NCI-H187 treated with DMSO at 0.1 percent for 48 hours (cell line): ENCODE measurements at places on chromosomes 4 and X.

- DNase-seq = no peak
These were observed 52.9 kb downstream of the SLC7A11 start for GRCh38 chr4:138189206-138189605.

- no peak for DNase-seq
These were observed 1.5 kb upstream of the NR3C2 start for GRCh38 chr4:148443512-148444295.

DNA sequence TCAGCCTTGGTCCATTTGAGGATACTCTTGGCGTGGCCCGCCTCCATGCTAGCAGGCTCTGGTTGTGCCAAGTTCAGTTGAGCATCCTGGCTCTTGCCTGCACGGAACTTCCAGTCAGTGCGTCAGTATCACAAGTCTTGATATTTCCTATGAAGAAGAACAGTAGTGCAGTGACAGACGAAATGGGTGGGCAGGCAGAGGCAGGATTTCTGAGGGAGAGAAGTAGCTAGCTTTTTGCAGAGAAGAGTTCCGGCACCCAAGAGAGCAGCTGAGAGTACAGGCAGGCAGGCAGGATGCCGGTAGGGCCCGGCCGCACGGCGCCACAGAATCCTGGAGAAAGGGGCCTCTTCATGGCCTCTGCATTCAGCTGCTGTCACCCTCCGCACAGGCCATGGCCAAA, 56.1 kb upstream of the MSANTD1 start:
- DNase-seq = no peak

DNA sequence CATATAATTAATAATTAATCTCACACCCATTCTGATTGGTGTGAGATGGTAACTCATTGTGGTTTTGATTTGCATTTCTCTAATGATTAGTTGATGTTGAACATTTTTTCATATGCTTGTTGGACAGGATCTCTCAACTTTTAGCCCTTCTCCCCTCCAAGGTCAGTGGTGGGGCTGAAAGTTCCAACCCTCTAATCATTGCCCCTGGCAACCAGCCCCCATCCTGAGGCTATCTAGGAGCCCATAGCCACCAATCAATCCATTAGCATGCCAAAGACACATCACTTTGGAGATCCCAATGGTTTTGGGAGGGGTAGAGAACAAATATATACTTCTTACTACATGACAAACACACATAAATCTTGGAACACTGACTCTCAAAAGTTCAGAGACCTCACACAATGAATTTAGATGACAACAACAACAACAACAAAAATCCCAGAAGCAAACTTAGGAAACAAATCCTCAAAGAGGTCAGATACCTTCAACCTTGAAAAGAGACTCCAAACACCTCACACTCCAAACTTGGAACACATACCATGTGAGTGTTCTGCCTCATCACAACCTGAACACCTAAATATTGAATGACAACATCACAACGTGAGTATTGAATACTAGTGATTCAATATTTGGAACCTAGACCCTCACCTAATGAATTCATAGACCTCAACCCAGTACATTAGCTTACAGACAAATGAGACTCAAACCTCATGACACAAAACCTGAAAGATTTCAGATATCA, 19.0 kb upstream of the PAGE4 start:
- DNase-seq = no peak
